ENCODE measurements at places on chromosomes 3 and 15. TPM values are rescaled to one million over a fixed set of nuclear protein-coding genes. Genes with fewer than 3 reads are reported as not detected.

GRCh38 chr3:172268868-172269267 lies 179.4 kb downstream of the GHSR start:
- DNase-seq, result peak; percentile 72

DNA sequence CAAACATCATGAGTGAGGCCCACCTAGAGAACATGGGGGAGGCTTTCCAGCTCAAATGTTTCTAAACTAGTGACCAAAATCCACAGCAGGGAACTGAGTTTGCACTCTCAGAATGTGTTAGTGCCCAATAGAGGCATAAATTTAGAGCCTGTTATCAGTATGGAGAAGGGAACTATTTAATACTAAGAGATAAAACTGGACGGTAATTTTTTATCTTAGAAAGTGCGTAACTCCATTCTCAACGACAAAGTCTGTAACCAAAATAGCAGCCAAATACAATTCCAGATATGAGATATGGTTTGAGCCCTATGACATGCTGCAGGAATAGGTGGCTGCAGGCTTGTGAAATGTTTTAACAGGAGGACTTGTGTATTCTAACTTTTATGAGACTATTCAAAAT lies 3.5 kb downstream of the B3GALNT1 start:
- DNase-seq, result no peak

The ADAMTS17 gene
- total RNA-seq, result 17.0 TPM

The DUOXA2 gene
- not detected for total RNA-seq

DNA sequence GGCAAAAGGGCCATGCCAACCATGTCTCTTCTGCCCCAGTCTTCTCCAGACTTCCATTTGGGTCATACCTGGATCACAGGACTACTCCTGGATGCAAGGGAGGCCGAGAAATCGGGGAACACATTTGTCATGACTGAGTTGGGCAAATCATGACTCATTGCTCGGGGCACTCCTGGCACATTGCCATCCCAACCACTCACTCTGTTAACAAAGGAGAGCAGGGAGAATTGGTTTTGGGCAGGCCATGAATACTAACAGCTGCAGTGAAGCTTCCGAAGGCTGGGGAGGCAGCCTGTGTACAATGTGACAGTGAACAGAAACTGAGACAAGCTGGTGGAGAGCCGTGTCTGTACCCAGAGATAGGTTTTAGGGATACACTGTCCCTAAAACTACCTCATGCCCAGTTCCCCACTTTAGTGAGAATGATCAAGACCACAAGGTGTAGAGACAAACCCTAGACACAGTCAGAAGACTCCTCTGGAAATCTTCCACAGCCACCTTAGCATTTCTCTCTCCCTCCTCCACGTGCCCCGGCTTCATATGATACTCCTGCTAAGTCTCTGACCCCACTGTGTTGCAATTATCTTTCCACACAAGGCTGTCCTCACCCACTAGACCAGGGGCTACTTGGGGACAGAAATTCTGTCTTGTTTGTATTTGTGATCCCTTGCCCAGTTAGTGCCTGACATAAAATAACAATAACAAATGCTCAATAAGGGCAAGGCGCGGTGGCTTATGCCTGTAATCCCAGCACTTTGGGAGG lies 10.5 kb upstream of the BUB1B start:
- no peak for DNase-seq
